Thymus (tissue), 14 donors: ENCODE measurements at places on chromosomes 12 and 14.

DNA sequence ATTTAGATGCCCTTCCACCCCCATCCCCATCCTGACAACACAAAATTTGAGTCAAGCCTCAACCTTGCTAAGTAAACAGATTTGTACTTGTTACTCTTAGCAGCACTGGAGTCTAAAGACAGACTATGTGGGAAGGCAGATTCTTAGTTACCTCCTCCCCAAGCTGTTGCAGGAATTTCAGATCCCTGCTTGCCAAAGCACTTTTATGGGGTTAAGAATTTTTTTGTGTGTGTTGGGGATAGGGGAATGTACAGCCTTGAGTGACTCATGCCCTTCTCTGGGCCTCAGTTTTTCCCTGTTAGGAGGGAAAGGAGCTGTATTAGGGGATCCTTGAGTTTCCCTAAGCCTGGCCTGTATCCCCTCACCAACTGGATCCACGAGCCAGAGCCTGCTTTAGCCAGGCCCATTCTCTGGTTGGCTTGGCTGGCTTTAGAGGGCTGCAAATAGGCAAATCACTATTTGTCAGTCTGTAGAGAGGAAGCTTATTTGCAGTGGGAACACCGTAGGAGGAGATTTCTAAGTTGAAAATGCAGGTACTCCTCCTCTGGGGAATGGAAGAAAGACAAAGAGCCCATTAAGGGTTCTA, 27.7 kb upstream of the RNU6-8 start:
- no peak for DNase-seq

- DNase-seq: no peak
Observed at GRCh38 chr12:21695986-21696385, 38.3 kb upstream of the LDHB start.

- DNase-seq: no peak
Observed at GRCh38 chr12:120940006-120940405, 35.8 kb upstream of the SPPL3 start.

GRCh38 chr14:24274101-24274543, 2.7 kb upstream of the RABGGTA start:
- no peak for DNase-seq

GRCh38 chr14:42804141-42804540, 1197.5 kb downstream of the LRFN5 start:
- no peak for DNase-seq

- no peak for DNase-seq
Observed at GRCh38 chr14:96252999-96253539, 2.9 kb upstream of the BDKRB1 start.
